ENCODE measurements at places on chromosomes 2 and 18.

DNA sequence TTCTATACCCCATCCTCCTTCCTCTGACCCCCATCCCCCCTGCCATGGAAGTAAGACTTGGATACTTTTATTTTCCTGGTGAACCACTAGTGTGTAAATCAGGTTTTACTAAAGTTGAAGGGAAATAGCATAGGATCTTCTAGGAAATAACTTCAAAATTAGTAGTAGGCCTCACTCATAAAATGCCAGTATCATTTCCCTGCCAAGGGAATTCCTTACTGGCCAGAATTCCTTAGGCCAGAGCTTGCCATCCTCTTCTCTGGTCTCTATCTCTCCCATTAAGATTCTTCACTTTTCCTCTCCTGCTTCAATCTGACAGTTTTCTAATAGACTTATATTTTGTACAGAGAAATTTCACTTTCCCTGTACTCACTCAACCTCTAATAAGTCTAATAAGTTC, 322.8 kb upstream of the TANK start:
- no peak for DNase-seq

- DNase-seq: no peak
Observed at GRCh38 chr2:146572598-146572997, 1272.2 kb upstream of the ACVR2A start.

GRCh38 chr2:172640389-172640788, 84.5 kb downstream of the PDK1 start:
- no peak for DNase-seq

DNA sequence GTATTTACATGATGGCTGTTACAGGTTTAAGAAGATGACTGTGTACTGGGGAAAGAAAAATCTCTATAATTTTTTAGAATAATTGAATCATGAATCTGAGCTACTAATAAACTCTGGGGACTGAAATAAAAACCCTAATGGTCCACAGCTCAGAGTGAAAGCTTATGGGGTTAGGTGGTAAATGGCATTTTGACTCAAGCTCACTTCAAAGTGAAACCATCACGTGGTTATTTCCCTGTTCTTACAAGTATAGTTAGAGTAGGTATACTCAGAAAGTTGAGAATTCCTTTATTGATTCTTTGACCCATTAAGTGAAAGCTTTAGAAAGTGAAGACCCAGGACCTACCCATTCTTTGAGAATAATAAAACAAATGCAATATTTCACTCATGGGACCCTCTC, 626.2 kb upstream of the SETBP1 start:
- no peak for DNase-seq

- no peak for DNase-seq
Observed at GRCh38 chr2:108776475-108776874, 10.1 kb upstream of the CCDC138 start.

DNA sequence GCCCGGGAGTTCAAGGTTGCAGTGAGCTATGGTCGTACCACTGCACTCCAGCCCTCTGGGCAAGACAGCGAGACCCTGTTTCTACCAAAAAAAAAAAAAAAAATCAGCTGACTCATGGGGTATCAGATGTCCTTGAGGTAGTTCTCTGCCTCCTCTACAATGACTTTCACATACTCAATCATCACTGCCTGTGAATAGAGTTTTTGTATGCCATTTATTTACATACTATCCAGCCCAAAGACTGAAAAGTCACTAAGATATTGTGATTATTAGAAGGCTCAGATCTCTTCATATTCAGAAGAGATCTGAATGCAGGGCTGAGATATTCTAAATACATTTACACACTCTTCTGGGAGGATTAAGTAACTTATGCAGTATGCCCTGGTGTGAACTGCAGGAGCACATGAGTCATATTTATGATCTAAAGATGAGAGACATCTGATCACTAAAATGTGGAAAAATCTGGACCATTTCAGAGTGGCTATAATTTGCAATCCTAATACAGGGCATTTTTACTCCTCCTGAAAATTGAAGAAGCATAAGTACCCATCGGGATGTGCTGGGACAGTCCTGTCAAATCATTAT, 38.9 kb downstream of the KLF7 start:
- DNase-seq: no peak

DNA sequence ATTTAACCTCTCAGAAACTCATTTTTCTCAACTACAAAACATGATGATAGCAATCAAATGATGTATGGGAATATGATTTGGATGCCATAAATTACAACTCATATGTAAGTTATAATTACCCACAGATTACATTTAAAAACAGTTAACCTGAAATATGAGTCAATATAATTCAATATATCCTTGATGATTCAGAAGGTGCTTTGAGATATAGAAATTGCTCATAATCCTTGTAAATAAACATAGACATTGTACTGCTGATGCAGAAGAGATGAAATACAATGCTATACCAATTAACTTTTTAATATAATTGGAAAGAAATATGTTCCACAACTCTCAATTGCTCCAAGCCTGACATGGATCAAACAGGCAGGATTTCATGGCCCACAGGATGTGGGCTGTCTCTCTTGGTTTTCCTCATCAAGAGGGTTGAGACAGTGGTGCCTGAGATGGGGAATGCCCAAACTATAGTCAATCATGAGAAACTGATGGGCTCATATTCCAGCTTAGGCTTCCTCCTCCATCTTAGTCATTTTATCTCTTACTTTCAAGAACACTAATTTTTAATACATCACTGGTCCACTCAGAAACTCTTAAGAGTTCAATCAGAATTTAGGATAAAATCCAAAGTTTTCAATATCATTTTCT, 49.4 kb downstream of the NCKAP5 start:
- DNase-seq: no peak

DNA sequence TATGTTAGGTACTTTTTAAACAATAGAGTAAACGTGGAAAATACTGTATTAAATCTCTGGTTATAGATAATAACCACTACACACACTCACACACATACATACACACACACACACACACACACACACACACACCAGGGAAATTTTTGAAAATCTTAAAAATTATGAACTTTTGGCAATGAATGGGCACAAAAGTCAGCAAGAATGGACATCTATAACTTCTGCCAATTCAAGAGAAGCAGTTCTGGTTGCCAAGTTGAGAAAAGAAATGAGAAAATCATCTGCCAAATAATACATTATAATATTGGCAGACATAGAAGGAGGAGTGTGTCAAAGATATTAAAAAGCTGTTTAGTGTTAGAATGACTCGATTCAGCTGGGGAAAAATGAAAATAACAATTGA, 42.9 kb upstream of the TMEM178A start:
- no peak for DNase-seq

DNA sequence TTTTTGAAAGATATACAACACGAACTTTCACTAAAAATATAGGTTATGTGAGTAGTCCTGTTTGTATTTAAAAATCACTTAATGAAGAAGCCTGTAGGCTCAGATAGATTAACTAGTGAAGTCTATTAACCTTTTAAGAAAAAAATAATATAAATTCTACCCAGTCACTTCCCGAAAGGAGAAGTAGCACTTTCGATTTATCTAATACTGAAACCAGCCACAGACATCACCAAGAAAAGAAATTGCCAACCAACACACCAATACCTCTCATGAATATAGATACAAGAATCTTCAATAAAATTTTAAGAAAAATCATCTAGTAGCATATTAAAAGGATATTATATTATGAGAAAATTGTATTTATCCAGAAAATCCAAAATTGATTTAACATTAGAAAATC, 160.5 kb downstream of the GALNT13 start:
- no peak for DNase-seq

DNA sequence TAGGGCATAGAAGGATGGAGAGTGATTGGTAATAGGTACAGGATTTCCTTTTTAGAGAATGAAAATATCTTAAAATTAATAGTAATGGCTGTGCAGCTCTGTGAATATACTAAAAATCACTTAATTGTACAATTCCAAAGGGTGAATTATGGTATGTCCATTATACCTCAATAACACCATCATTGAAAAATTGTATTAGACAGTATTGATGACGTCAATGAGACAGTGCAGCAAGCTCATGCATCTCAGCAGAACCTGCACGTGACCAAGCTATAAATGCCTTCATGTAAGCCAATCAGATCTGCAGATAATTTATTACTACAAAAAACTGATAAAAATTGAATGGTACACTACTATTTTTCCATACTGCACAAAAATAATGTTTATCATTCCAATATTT, 354.4 kb upstream of the CDH19 start:
- no peak for DNase-seq

DNA sequence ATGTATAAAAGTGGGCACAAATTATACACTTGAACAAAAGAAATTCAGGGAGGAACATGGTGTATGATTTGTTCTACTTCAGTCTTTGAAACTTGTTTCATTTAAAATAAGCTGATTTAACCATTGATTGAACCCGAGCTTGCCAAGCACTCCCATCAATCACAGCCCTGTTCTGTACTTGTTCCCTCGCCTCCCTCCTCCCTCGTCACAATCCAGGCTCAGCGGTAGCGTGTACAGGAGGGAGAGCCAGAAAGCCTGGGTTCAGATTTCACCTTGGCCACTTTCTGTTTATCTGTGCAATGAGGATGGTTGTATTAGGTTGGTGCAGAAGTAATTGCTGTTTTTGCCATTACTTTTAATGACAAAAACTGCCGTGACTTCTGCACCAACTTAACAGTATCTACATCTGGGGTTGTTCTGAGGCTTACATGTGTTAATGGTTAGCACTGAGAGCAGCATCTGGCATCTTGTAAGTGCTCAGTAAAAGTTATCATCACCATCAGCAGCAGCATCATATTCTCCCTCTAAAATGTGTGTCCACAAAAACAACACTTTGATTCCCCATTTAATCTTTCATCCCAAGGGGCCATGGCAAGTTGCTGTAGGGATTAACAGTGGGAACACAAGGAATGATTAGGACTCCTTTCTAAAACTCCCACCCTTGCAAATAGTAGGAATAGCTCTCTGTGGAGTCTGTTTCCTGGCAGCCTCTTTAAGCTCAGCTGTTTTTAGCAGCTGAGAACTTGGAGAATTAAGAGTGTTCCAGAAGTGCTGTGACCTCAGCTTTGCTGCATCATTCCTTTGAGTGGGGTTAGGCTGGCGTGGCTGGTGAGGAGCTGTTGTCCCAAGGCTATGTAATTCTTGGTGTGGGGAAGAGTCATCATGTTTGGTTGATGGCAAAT, 4.7 kb downstream of the DPYSL5 start:
- DNase-seq: no peak

DNA sequence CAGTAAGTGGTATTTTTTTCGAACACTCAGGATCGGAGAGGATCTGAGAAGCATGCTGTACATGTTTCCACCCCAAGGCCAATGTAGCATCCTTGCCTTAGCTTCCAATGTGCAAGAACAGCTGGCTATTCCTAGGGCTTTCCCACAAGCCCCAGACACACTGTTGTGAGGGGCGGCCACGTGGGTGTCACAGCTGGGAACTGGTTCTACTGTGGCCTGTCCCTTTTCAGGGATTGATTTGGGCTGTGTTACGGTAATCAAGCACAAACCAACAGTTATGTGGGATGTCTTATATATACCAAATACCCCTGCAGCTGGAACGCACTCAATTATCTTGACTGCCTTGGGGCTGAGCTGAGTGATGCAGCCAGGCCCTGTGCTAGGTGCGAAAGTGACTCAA, 116.3 kb upstream of the CXCR4 start:
- no peak for DNase-seq

DNA sequence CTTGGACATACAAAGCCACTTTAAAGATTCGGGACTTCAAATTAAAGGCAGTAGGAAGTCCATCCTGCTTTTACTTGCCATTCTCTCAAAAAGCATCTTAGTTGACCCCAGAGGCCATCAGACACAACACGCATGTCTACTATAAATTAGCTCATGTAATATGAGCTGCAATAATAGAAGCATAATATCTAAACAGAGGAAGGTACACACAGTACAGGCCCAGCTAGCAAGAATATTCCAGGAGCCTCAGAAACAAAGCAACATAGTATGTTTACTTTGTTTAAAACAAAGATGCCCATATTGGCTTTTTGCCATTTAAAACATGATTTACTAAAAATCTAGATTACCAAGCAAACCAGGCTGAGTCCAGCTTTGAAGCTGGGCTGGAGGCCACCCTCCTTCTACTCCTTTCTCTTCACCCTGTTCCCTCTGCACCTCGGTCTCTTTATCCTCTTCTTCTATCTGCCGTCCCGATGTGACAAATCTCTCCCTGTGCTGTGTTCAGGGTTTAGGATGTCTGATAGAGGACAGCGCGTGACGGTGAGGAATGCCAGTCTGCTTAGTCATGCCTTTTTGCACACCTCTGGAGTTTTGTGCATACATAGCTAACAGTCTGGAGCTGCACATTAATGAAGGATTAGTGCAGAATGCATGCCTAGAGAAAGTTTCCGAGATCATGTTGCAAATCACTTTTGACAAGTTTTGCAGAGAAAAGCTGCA, 28.2 kb downstream of the DTNA start:
- DNase-seq: peak; percentile 61
